ENCODE measurements at places on chromosomes 5 and 9.

DNA sequence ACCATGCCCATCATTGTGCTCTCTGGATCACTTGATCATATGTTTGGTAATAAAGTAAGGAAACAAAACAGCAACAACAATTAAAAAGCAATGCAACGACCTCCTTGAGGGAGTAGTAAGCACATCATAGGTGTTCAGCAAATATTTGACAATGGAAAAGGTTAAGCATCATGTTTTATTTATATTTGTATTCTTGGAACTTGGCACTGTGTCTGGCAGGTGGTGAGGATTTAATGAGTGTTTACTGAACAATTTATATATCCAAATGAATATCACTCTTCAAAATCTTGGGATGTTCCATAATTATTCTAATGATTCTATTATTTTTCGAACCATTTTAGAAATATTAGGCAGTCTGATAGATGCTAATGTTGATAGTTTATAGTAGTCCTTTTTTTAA lies 6.2 kb downstream of the PIP5K1B start:
- no peak for DNase-seq

GRCh38 chr9:111094958-111095357 lies 56.7 kb upstream of the LPAR1 start:
- DNase-seq: no peak

- no peak for DNase-seq
These were observed 779.6 kb downstream of the CDH18 start for GRCh38 chr5:19208397-19208796.

DNA sequence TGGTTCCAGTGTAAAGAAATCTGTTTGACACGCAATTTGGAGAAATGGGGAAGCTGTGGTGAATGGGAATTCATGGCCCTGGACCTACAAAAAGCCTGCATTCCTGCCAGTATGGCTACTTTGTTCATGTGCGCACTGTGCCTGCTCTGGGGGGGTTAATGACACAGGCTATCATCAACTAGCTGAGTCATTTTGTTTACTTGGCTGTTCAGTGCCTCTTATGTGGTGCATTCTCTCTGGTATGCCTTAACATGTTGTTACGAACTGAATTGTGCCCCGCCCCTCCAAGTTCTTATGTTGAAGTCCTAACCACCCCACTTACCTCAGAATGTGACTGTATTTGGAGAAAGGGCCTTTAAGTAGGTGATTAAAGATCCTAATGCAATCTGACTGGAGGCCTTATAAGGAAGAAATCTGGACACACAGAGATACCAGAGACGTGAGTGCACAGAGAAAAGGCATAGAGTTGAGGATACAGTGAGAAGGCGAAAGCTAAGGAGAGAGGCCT lies 20.4 kb upstream of the UBAP1 start:
- DNase-seq: no peak

DNA sequence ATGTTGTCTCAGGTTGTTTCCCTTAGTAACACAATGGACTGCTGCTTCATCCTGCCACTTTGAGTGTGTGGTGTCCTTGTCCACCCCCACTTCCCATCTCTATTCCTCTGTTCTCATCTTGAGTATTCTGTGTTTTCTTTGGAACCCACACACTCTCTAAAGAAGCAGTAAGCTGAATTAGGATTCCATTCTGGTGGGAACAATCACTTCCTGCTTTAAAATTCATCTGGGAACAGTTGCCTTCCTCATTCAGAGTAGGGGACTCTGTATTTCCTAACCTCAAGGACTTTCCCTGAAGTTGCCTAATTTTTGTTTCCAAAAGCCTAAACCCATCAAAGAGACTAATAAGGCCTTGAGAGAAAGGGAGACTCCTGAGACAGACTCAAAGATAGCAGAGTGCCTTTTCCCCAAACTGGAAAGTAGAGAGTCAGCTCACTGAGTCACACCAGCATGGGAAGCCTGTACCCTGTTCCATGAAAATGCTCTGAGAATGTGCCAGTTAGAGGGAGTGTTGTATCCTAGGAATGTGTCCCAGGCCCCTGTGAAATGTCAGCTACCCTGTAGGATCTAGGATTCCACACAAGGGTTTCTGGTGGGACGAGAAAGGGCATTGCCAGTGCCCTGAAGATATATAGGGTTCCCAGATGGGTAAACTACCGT lies 63.6 kb downstream of the CCDC192 start:
- no peak for DNase-seq

- peak; percentile 41 for DNase-seq
These were observed 214.3 kb downstream of the GNA14 start for GRCh38 chr9:77433675-77434445.

- DNase-seq: no peak
These were observed 46.9 kb upstream of the RGS7BP start for GRCh38 chr5:64458948-64459347.

- DNase-seq: no peak
These were observed 52.9 kb upstream of the EXOC3 start for GRCh38 chr5:389891-390622.

- DNase-seq: no peak
These were observed 27.9 kb downstream of the CDKN2A start for GRCh38 chr9:21966140-21966851.

DNA sequence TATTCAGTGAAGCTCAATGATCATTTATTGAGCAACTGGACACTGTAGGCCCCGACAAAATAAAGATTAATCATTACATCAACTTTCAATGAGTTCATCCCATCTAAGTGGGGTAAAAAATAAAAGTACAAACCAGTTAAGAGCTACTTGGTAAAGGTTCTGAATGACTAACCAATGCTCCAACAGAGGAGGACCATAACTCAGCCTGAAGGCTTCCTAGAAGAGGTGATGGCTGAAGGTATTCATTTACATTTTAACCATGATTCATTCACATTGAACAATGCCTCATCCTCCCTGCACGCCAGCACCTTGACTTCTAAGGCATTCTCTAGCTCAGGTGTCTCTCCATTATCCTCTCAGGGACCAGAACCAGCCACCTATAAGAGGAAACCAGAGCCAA lies 201.4 kb downstream of the ZNF462 start:
- DNase-seq: no peak

GRCh38 chr5:65197531-65198455 lies 283.9 kb downstream of the ADAMTS6 start:
- no peak for DNase-seq

DNA sequence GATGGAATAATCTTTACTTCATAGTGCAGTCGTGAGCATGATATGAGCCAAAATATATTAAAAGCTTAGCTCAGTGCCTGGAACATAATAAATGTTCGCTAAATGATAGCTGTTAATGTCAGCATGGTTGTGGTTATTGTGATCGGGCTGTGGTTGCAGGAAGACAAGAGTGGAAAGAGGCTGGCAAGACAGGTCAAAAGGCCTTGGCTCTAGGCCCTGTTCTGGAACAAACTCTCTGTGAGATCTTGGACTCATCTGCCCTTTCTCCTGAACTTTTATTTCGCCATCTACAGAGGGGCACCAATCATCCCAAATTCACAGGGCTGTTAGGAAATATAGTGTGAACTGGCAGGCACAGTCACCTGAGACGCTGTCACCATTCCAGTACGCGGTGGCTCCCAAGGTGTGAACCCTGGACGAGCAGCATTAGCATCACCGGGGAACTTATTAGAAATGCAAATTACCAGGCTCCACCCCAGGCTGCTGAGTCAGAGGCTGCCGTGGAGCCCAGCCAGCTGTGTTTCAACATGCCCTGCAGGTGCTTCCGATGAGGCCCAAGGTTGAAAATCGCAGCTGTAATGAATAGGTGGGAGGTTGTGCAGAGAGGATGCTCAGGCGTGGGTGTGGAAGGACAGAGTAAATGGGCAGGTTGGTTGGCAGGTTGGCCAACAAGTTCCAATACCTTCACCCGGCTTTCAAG lies 50.2 kb upstream of the SAP30L start:
- no peak for DNase-seq

DNA sequence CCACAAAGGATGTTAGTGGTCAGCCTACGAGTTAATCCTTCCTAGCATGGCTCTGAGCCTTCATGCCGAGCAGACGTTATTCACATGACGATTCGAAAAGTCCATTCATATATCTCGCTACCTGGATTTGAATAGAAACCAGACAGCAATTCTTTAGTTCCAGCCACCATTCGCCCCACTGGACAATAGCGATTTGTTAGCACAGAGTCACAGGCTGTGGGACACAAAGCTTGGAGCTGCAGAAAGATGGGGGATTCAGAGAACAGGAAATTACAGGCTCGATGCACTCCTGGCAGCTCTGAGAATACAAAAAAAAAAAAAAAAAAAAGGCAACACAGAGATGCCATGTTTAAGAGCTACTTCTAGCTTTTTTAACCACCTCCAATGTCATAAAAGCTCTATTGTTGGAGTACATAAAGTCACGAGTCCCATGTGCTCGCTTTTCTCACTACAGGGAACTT lies 110.7 kb downstream of the NR6A1 start:
- no peak for DNase-seq

GRCh38 chr5:32329395-32329834 lies 16.7 kb upstream of the MTMR12 start:
- peak; percentile 56 for DNase-seq

DNA sequence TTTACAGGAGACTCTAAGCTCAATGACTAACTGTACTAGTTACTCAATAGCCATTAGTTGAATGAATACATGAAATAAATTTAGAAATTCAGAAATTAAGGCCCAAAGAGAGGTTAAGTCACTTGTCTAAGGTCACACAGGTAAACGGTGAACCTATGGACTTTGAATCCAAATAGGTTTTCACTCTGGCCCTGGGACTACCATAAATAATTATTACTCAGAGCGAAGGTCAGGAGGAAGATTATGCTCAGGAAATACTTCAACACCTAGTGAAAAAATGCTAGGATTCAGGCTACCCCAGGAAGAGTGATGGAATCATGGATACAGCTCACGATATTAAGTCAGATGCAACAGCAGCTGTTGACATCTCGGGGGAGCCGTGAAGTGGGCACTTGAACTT lies 417.4 kb downstream of the GABRG2 start:
- DNase-seq: no peak

DNA sequence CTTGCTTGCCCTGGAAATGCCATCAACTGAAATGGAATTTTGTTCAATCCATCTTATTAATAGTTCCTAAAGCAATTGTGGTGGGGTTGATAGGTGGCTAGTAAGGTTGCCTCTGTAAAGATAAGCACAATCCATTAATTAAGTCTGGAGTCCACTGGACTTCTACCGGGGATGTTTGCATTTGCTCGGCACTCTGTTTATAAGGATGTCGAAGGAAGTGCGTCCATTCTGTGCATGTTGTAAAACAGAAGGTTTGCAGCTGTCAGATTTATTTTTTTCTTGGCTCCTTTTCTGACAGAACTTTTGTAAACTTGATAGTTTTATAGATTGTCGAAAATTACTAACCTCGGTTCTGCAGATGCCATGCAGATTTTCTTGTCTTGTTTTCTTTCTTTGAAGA lies 12.8 kb upstream of the TNFAIP8 start:
- no peak for DNase-seq

- DNase-seq: no peak
These were observed 171.3 kb downstream of the APBA1 start for GRCh38 chr9:69500896-69501295.

- no peak for DNase-seq
These were observed 267.7 kb downstream of the ADAMTS6 start for GRCh38 chr5:65213921-65214525.

- DNase-seq: no peak
These were observed 7.7 kb downstream of the TRIM32 start for GRCh38 chr9:116694785-116695291.

DNA sequence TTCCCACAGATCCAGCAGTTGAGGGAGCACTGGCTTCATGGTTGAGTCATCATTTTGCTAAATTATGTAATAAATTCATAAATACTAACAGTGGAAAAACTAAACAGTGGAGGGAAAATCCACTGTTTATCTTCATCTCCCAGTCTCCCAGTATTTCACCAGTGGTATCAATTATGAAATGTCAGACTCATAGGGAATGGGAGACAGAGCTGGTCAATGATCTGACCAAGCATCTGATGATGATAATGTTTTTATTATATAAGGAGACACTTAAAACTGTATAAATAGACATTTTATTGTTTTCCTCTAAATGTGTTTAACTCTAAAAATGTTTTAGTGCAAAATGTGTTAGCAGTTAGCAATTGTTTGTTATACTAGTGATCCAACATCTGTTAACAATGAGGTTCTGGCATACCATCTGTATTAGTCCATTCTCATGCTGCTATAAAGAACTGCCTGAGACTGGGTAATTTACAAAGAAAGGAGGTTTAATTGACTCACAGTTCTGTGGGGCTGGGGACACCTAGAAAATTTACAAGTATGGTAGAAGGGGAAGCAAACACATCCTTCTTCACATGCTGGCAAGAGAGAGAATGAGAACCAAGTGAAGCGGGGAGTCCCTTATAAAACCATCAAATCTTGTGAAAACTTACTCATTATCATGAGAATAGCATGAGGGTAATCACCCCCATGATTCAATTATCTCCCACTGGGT lies 11.8 kb upstream of the REEP5 start:
- DNase-seq: no peak

GRCh38 chr5:105587963-105588662 lies 2025.5 kb upstream of the NUDT12 start:
- DNase-seq: no peak

DNA sequence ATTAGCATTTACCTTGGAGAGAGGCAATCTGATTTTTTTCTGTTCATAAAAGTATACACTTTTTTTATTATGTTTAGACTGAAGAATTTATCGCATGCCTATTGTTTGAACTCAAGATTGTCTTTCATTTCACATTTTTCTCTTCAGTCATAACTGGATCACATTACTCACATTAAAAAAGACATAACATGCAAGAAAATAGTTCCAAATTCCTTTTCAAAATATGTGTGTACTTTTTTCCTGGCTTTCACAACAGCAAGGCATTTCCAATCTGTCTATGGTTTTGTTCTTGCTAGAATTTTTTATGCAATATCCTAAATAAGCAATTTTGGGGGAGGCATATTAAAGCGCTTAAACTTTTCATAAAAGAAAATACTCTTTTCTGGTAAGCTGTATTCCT lies 21.2 kb downstream of the FTMT start:
- no peak for DNase-seq

DNA sequence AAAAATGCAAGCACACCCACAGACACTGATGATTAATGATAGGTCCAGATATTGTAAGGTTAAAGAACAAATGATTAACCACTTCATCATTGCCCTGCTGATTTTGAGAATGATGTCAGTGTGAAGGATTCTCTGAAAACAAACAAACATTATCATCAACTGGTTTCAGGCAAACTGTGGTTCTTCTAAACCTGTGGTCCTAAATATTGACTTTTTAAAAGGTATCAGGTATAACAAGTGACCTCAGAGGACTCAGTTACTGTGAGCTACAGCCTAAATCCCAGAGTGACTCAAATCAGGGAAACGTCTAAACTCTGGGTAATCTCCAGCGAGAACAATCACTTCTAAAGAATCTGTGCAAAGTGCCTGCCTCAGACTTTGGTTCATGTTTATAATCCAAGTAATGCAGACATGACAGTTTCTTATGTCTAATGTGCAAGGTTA lies 172.3 kb upstream of the CDH6 start:
- DNase-seq: no peak

- DNase-seq: no peak
These were observed 12.4 kb upstream of the TMC1 start for GRCh38 chr9:72509053-72509452.
